ENCODE measurements at places on chromosomes 16 and 17.

DNA sequence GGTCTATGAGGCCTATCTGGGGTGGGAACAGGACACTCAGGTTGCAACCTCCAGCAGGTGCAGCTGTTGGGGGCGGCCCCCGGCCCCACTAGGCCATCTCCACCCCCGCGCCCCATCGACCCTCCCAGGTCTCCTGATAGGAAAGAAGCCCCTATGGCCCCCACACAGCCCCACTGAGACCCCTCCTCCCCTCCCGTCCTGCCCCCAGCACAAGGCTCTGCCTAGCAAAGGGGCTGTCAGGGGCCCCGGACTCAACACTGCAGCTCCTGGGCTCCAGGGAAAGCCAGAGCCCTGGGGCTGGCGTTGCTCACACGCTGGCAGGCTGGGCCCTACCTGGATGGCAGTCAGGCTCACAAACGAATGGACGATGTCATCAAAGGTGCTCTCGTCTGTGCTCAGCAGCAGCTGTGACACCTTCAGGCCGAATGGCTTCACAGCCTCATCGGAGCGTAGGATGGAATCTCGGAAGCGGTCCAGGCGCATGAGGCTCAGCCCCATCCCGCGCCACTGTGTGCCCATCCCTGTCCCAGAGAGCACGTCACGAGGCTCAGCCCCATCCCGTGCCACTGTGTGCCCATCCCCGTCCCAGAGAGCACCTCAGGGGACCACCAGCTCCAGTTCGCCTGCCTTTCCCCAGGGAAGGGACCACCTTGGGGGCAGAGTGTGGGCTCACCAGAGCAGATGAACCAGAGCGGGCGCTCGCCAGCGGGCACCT lies 7.3 kb downstream of the FASN start:
- DNase-seq: no peak

DNA sequence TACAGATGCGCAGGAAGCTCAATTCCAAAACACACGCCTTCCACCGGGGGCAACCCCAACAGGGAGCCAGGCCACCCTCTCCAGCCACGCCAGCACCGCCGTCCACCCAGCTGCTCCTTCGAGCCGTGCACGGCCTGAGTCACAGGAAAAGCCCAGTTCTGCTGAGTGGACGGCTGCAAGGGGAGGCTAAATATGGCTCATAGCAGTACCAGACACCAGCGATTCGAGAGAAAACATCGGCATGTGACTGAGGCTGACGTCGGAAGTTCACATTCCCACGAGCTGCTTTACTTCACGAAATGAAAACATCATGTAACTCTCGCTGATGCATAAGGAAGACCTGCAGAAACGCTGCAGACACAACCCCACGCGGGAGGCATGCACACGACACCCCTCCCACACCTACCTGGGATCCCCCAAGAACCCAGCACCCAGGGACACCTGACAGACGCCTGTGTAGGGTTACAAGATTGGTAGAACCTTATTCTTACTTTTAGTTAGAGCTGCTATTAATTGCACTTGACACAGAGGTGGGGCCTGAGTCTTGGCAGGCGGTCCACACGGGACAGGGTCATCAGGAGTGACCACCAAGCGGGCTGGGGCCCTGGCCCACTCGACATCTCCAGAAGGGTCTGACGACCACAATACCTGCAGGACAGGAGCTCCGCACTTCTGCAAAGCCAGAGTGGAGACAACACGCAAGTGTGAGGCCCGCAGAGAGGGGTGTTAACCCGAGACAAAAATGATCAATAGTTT lies 116.8 kb downstream of the ANKRD11 start:
- no peak for DNase-seq

DNA sequence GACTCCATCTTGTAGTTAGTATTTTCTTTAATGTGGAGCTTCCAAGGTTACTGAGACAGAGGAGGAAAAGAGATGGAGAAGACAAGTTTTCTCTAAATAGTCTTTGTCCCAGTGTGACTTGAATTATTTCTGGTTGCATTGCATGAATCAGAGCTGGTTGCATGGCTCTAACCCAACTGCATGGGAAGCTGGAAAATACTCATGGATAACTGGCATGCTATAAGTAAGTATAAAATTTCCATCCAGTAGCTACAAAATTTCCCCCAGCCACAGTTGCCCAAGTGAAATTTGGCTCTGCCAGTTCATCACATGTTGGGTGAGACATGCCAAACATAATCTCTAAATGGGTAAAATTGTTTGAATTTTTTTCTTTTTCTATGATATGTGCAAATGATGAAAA lies 1161.5 kb downstream of the CDH11 start:
- no peak for DNase-seq

DNA sequence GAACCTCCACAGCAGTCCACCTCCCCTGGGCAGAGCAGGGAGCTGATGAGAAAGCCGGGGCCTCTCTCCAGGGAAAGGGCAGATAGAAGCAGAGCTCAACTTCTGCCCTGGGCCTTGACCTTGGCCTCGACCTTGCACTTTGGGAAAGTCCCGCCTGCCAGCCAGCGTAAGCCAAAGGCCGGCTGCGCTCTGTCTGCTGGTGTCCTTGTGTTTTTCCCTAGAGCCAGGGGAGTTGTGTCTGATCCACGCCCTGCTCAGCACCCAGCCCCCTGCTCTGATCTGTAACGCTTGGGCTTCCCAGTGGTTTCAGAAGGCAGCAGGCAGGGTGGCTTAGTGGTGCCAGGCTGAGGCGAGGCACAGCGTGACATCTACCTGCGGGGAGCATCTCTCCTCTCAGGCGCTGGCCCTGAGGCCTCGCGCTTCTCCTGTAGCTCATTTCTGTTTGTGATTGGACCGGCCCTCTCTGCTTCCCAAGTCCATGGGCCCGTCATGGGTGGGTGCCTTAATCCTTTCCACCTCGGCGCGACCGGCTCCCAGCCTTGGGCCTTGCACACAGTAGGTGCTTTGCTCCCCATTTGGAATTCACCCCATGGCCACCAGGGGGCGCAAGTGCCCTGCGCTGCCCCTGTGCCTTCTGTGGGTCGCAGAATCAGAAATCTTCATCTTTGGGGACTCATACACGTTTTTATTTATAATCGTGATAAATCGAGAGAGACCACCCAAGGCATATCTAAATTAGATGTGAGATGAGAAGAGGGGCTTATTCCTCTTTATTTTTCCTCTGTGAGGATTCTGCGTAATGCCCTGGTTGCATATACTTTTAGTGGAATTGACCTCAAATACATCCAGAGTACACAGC lies 24.2 kb downstream of the SGSH start:
- DNase-seq: peak; percentile 41

DNA sequence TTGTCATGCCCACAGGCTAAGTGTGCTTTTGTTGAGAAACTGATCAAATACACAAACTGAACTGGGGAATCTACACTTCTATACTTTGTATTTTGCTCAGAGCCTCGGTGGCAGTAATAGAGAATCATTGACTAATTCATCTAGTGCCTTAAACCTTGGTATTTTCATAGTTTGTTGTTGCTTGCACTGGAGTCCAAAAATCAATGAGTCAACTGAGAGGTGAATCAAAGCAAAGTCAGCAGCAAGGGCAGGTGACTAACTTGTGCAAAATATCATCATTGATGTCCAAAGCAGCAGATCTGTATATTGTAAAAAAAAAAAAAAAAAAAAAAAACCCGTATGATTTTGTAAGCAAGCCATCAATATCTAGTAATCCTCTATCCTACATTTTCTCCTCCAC lies 296.4 kb downstream of the MAP2K6 start:
- DNase-seq: no peak

GRCh38 chr16:85417156-85417860 lies 195.8 kb upstream of the GSE1 start:
- DNase-seq: no peak

DNA sequence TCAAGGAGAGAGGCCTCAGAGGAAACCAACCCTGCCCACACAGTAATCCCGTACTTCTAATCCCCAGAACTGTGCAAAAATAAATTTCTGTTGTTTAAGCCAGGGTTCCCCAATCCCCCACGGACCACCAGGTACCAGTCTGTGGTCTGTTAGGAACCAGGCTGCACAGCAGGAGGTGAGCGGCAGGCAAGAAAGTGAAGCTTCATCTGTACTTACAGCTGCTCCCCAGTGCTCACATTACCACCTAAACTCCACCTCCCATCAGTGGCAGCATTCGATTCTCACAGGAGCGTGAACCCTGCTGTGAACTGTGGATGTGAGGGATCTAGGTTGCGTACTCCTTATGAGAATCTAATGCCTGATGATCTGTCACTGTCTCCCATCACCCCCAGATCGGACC lies 101.1 kb upstream of the CDC42EP4 start:
- no peak for DNase-seq

- DNase-seq: no peak
These were observed 44.3 kb downstream of the CACNG1 start for GRCh38 chr17:67088639-67089038.

GRCh38 chr16:11629071-11630030 lies 38.9 kb upstream of the SNN start:
- no peak for DNase-seq

GRCh38 chr17:71409137-71409536 lies 711.7 kb upstream of the SOX9 start:
- DNase-seq: no peak

- DNase-seq: no peak
These were observed 460 bp upstream of the SLC13A2 start for GRCh38 chr17:28472871-28473497.

DNA sequence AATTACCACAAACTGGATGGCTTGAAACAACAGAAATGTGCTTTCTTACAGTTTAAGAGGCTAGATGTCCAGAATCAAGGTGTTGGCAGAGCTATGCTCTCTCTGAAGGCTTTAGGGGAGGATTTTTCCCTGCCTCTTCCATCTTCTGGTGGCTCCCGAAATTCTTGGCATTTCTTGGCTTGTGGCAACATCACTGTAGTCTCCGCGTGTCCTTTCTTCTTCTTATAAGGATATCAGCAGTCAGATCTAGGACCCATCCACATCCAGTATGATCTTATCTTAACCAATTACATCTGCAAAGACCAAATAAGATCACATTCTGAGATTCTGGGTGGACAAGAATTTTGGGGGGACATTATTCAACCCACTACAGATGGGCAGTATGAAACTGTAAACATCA lies 119.2 kb upstream of the PMFBP1 start:
- no peak for DNase-seq

- DNase-seq: peak; percentile 21
These were observed 6.9 kb upstream of the ABCA10 start for GRCh38 chr17:69235338-69236058.

GRCh38 chr17:59848778-59849177 lies 44.0 kb downstream of the TUBD1 start:
- DNase-seq: no peak

DNA sequence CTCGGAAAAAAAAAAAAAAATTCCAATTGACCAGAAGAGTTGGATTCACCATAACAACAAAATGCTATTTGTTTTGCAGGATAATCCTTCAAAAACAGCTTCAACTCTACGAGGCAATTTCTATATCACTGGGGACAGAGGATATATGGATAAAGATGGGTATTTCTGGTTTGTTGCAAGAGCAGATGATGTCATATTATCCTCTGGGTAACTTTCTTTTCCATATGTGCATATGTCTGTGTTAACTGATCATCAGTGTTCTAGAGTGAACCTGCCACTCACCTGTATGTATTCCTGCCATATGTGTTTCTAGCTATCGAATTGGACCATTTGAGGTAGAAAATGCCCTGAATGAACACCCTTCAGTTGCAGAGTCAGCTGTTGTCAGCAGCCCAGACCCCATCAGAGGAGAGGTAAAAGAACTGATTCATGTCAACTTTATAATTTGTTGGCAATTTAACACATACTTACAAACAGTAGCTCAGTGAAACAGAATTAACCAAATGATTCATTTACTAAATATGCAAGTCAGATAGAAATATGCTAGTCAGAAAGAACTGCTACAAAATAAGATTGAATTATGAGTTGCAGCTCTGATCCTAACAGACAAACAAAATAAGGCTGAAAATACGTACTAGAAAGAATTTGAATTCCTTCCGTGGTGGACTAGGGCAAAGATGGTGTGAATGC lies 14.2 kb downstream of the ERI2 start:
- DNase-seq: no peak

- DNase-seq: no peak
These were observed 32.5 kb upstream of the TNFRSF13B start for GRCh38 chr17:17004251-17004996.

DNA sequence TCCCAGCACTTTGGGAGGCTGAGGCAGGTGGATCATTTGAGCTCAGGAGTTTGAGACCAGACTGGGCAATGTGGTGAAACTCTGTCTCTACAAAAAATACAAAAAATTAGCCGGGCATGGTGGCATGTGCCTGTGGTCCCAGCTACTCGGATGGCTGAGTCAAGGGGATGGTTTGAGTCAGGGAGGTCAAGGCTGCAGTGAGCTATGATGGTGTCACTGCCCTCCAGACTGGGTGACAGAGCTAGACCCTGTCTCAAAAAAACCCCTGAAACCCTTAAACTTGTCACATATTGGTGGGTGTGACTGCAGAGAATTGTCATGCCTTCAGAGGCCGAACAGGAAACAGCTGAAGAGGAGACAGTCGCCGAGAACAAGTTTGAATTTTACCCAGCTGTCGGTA lies 13.4 kb downstream of the RPTOR start:
- no peak for DNase-seq

- no peak for DNase-seq
These were observed 3.8 kb downstream of the LITAFD start for GRCh38 chr16:8885674-8886592.

DNA sequence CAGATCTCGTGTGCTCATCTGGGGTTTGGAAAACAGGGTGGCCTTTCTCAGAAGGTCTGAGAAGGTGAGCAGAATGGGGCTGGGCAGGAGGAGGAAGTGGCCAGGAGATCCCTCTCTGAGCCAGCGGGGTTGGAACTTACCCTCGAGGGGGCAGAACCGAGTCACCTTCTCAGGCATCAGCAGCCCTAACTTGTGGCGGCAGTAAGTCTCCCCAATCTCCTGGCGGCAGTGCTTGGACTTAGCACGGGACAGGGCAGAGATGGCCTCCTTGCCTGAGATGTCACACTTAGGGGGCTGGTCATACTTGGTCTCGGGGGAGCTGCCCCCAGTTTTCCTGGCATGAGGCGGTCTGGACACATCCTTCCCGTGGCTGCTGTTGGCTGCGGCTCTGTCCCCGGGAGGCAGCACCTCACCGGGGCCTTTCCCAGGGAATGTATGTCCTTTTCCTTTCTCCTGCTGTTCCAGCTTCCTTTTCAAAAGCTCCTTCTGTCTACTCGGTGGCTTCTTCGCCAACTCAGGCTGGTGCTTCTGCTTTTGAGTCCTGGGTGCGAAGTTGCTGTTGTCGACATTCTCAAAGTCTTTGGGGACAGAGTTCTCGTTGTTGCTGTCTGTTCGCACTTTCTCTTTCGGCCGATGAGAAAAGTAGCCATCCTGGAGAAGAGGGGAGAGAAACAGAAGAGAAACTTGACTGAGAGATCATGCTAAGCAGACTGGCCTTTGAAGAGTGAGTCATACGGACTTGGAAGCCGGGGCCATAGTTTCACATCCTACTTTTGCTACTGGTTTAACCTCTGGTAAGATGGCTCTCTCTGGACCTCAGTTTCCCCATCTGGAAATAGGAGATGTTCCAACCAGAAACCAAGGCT lies 211.7 kb downstream of the XYLT1 start:
- DNase-seq: no peak

DNA sequence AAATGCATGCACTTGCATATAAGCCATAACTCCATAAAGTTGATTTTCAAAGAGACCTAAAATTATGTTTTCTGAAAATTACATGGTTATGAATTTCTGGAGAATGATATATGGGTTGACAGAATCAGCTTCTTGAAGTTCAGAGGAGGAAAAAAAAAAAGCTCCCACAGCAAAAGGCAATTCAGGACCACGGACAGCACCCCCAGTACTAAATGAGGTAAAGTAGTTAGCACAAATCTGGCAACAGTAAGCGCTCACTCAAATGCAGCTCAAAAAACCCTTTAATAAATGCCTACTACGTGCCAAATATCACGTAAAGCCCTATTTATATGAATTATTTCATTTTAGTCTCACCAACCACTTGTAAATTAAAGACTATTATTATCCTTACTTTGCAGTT lies 135.2 kb downstream of the SHISA9 start:
- peak; percentile 1 for DNase-seq
